Sigmoid colon (tissue), 7 donors: ENCODE measurements at places on chromosomes 3 and 15. TPM values are rescaled to one million over a fixed set of nuclear protein-coding genes. Genes with fewer than 3 reads are reported as not detected.

DNA sequence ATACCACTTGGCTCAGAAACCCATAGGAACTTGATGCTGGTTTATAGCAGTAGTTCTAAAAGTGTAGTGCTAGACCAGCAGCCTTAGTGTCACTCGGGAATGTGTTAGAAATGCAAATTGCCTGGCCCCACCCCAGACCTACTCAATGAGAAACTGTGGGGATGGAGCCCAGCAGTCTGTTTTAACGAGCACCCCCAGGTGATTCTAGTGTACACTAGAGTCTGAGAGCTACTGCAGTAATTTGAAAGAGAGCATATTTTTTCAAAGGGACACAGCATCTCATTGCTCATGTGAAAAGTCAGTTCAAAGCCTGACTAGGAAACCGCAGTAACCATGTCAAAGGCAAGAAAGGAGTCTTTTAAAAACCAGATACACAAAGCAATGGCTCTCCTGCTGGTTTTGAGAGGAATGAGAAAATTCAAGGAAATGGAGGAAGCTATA is 313.4 kb downstream of the SQOR start:
- no peak overlapping the region for H3K27ac ChIP-seq
- no peak overlapping the region for H3K4me3 ChIP-seq
- no peaks in the 10 kb centered on the region for H3K36me3 ChIP-seq
- DNase-seq: no peak
- no peaks in the 10 kb centered on the region for H3K4me1 ChIP-seq

GRCh38 chr3:88093266-88093665 is 34.2 kb downstream of the ZNF654 start:
- H3K36me3 ChIP-seq: no peaks in the 10 kb centered on the region
- no peak overlapping the region for H3K4me3 ChIP-seq
- DNase-seq: no peak
- no peaks in the 10 kb centered on the region for H3K27me3 ChIP-seq
- no peak overlapping the region for H3K27ac ChIP-seq

DNA sequence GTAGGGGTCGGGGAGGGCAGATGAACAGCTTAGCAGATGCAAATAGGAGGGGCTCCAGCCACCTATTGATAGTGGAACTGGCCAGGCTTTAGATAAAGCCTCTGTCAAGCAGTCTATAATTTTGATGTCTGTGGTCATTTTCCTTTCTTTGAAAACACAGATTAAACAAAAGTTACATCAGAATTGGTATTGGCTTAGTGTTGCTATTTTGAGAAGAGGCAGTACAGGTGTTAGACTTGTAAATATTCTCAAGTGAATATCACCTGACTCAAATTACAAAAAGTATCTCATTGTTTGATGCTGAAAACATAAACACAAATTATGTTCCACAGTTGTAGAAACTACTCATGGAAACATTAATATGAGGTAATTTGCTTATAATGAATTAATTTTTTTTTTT is 18.1 kb downstream of the GHRL start:
- no peak for DNase-seq
- H3K4me1 ChIP-seq: peaks cover 14% of the 10 kb centered on the region
- no peaks in the 10 kb centered on the region for H3K27me3 ChIP-seq
- no peak overlapping the region for H3K27ac ChIP-seq

- H3K4me3 ChIP-seq: no peak overlapping the region
- no peak for DNase-seq
- H3K27ac ChIP-seq: no peak overlapping the region
- no peaks in the 10 kb centered on the region for H3K4me1 ChIP-seq
These were observed 52.9 kb downstream of the RYK start for GRCh38 chr3:134197681-134198261.

GRCh38 chr3:53642211-53642610 is 147.8 kb downstream of the CACNA1D start:
- H3K4me3 ChIP-seq: no peak overlapping the region
- no peaks in the 10 kb centered on the region for H3K27me3 ChIP-seq
- no peak overlapping the region for H3K27ac ChIP-seq
- no peaks in the 10 kb centered on the region for H3K4me1 ChIP-seq

- no peaks in the 10 kb centered on the region for H3K36me3 ChIP-seq
- no peak overlapping the region for H3K4me3 ChIP-seq
- H3K27me3 ChIP-seq: no peaks in the 10 kb centered on the region
These were observed 7.6 kb upstream of the P2RY14 start for GRCh38 chr3:151285940-151286339.

DNA sequence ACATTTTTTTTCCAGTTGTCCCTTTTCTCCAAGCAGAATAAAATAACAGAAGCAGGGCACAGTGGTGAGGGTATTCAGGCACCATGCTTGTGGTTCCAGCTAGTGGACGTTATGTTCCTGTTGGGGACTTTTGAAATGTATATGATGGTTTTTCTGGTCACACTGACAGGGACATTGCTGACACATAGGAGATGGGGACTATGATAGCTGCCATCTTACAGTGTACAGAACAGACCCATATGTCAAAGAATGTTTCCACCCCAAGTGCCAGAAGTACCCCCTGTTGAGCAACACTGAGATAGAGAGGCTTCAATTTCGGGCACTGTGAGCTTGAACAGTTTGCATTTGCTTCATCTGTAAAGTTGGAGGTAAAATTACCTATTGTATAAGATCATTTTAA is 38.6 kb downstream of the MCTP2 start:
- no peak overlapping the region for H3K4me3 ChIP-seq
- H3K27me3 ChIP-seq: no peaks in the 10 kb centered on the region
- no peaks in the 10 kb centered on the region for H3K4me1 ChIP-seq
- H3K36me3 ChIP-seq: no peaks in the 10 kb centered on the region

- no peak overlapping the region for H3K27ac ChIP-seq
- no peaks in the 10 kb centered on the region for H3K36me3 ChIP-seq
- DNase-seq: no peak
- no peaks in the 10 kb centered on the region for H3K27me3 ChIP-seq
These were observed 480.3 kb upstream of the ALCAM start for GRCh38 chr3:104886220-104886995.

DNA sequence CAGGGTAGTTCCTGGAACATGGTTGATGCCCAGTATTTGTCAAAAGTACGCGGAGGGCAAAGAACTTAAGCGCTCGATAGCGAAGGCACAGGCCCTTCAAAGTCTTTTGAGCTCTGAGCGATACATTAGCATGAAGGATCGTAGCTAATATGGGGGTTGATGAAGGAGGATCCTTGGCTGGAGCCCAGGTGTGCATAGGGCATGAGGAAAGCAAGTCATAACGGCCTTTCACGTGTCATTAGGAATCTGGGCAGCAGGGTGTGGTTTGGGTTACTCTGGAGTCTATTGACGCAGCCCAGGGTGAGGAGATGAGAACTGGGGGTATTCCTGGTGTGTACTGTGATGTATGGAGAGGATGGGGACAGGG is 31.7 kb downstream of the SPINK8 start:
- no peaks in the 10 kb centered on the region for H3K4me1 ChIP-seq
- no peaks in the 10 kb centered on the region for H3K27me3 ChIP-seq
- H3K27ac ChIP-seq: peak overlapping the region; percentile 98
- peak; percentile 68 for DNase-seq

GRCh38 chr3:49484471-49484870 is 14.4 kb downstream of the DAG1 start:
- H3K27me3 ChIP-seq: no peaks in the 10 kb centered on the region
- H3K4me1 ChIP-seq: no peaks in the 10 kb centered on the region
- peak overlapping the region; percentile 62 for H3K27ac ChIP-seq
- no peak overlapping the region for H3K4me3 ChIP-seq

DNA sequence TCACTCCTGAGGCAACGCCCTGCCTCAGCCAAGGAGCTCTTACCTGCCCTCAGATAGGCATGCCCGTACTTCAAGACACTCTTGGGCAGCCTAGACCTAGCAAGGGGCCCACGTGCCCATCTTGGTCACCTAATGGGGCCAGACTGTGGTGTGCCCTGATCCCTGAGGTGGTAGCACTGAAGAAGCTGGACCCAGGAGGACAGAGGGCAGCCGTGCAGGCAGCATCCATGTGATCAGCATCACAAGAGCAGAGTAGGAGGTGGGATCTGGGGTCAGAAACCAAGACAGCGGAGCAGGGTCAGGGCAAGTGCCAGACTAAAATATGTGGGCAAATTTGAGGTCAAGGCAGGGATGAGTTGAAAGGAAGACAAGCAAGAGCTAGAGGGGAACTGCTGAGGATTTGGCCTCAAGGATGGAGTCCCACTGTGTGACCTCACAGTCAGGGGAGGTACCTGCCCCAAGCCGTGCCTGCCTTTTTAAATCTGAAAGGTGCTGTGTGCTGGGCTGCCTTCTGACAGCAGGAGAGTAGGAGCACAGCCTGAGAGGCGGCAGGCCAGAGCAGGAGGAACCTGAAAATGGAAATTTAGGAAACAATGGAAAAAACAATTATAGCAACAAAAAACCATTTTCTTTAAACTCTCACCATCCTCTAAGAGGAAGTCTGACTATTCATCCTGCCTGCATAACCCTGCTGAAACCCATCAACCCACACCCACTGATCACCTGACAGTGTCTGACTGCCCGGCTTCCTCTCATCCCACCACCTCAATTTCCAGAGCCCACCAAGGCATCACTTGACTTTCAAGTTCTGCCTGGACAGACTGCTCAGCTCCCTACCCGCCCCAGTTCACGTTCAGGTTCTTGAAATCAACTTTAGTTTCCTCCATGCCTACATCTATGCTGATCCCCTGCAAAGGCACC is 7.3 kb downstream of the ZBTB38 start:
- no peak overlapping the region for H3K4me3 ChIP-seq
- no peak for DNase-seq
- H3K36me3 ChIP-seq: no peaks in the 10 kb centered on the region
- no peaks in the 10 kb centered on the region for H3K4me1 ChIP-seq
- H3K27me3 ChIP-seq: no peaks in the 10 kb centered on the region
- no peak overlapping the region for H3K27ac ChIP-seq

- no peaks in the 10 kb centered on the region for H3K27me3 ChIP-seq
- no peak overlapping the region for H3K4me3 ChIP-seq
- H3K36me3 ChIP-seq: no peaks in the 10 kb centered on the region
- H3K27ac ChIP-seq: no peak overlapping the region
- no peaks in the 10 kb centered on the region for H3K4me1 ChIP-seq
These were observed 35.4 kb upstream of the GRM7 start for GRCh38 chr3:6825524-6825923.

GRCh38 chr15:43346305-43346704 is 15.9 kb upstream of the LCMT2 start:
- H3K4me3 ChIP-seq: no peak overlapping the region
- no peak overlapping the region for H3K27ac ChIP-seq
- H3K27me3 ChIP-seq: no peaks in the 10 kb centered on the region
- H3K36me3 ChIP-seq: peaks cover 75% of the 10 kb centered on the region
- H3K4me1 ChIP-seq: no peaks in the 10 kb centered on the region

DNA sequence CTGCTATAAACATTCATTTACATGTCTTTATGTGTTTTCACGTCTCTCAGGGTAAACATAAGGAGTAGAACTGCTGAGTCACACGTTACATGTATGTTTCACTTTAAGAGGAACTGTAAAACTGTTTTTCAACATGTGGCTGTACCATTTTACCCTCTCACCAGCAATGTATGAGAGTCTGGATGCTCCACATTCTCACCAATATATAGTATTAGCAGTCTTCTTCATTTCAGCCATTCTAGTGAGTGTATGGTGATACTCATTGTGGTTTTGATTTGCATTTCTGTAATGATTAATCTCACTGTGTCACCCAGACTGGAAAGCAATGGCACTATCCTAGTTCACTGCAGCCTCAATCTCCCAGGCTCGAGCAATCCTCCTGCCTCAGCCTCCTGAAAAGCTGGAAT is 37.1 kb downstream of the PHC3 start:
- H3K27me3 ChIP-seq: no peaks in the 10 kb centered on the region
- H3K4me1 ChIP-seq: no peaks in the 10 kb centered on the region

GRCh38 chr3:30659270-30660130 is 53.1 kb downstream of the TGFBR2 start:
- peaks cover 21% of the 10 kb centered on the region for H3K36me3 ChIP-seq
- H3K27me3 ChIP-seq: no peaks in the 10 kb centered on the region
- no peak overlapping the region for H3K4me3 ChIP-seq
- no peaks in the 10 kb centered on the region for H3K4me1 ChIP-seq
- peak overlapping the region; percentile 54 for H3K27ac ChIP-seq
- no peak for DNase-seq

GRCh38 chr3:43874290-43874689 is 183.6 kb downstream of the ABHD5 start:
- H3K27ac ChIP-seq: no peak overlapping the region
- H3K27me3 ChIP-seq: no peaks in the 10 kb centered on the region
- H3K36me3 ChIP-seq: no peaks in the 10 kb centered on the region
- no peak for DNase-seq
- H3K4me1 ChIP-seq: no peaks in the 10 kb centered on the region

- no peak for DNase-seq
- no peak overlapping the region for H3K27ac ChIP-seq
- H3K27me3 ChIP-seq: no peaks in the 10 kb centered on the region
These were observed 113.7 kb downstream of the LRIG1 start for GRCh38 chr3:66386925-66387650.

GRCh38 chr15:70763950-70764730 is 782 bp upstream of the UACA start:
- peak overlapping the region; percentile 95 for H3K4me3 ChIP-seq
- H3K27me3 ChIP-seq: no peaks in the 10 kb centered on the region
- no peaks in the 10 kb centered on the region for H3K36me3 ChIP-seq

GRCh38 chr3:32797776-32798175 is 20.0 kb upstream of the TRIM71 start:
- no peaks in the 10 kb centered on the region for H3K4me1 ChIP-seq
- no peak overlapping the region for H3K27ac ChIP-seq
- no peak for DNase-seq

DNA sequence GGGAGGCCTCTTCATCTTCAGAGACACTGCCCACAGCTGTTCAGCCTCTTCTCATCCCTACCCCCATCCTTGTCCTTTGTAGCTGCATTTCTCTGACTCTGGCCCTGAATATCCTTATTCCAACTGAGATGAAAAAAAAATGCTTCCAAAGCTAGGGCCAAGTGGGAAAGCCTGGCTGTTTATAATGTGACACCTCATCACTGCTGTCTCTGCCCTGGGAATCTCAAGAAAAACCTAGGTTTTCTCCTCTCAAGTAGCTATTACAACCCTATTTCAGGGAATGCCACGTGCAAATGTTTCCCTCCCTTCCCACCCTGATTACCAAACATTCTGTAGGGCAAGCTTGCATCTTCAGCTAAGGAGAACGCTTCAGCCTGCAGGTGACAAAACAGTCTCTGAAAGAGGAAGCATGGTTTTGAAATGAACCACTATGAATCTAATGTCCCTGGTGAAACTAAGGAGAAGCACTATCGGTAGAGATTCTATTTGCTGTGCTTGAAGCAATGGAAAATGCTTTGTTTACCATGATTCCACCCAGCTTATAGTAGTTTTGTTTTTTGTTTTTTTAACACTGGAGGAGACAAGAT is 65.4 kb downstream of the USF3 start:
- no peaks in the 10 kb centered on the region for H3K27me3 ChIP-seq
- peak overlapping the region; percentile 63 for H3K27ac ChIP-seq
- no peak overlapping the region for H3K4me3 ChIP-seq

- H3K4me1 ChIP-seq: no peaks in the 10 kb centered on the region
- no peak overlapping the region for H3K4me3 ChIP-seq
- H3K36me3 ChIP-seq: no peaks in the 10 kb centered on the region
- no peak overlapping the region for H3K27ac ChIP-seq
These were observed 21.9 kb upstream of the TSEN2 start for GRCh38 chr3:12462159-12462947.

- peaks cover 40% of the 10 kb centered on the region for H3K4me1 ChIP-seq
- peak overlapping the region; percentile 94 for H3K27ac ChIP-seq
- no peaks in the 10 kb centered on the region for H3K27me3 ChIP-seq
- no peaks in the 10 kb centered on the region for H3K36me3 ChIP-seq
These were observed 2.2 kb downstream of the IGF1R start for GRCh38 chr15:98650417-98651035.

- H3K36me3 ChIP-seq: no peaks in the 10 kb centered on the region
- peak overlapping the region; percentile 10 for H3K27ac ChIP-seq
- DNase-seq: no peak
These were observed 42.8 kb downstream of the NR2C2 start for GRCh38 chr3:14989943-14990779.

CCDC13 gene
- total RNA-seq: 3.9 TPM

RAB6B gene
- 5.8 TPM for total RNA-seq

DCLK3 gene
- total RNA-seq: 0.36 TPM

SLC22A14 gene
- total RNA-seq: not detected

CCR9 gene
- total RNA-seq: not detected

SLC38A3 gene
- 0.28 TPM for total RNA-seq

JMJD7 gene
- total RNA-seq: 9.7 TPM

ISLR2 gene
- 2.2 TPM for total RNA-seq
